ENCODE measurements at places on chromosomes 13 and 19.

DNA sequence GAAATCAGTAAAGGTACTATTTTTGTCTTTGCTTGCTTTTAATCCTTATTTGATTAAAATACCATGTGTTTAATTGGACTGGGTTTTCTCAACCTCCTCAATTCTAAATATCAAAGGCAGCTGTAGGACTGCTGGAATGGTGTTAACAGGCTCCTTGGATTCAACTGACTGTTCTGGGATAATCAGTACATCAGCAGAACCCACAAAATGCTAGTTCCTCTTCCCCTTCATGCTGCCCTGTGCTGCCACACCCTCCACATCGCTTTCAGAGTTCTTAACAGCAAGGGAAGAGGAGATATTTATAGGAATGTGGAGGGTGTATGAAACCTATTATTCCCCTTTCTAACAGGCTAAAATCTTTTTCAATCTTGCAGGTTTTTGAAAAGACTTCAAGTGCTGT is 82.4 kb downstream of the KCTD12 start:
- no peak for DNase-seq

- no peak for DNase-seq
Observed at GRCh38 chr13:59495299-59495698, 668.4 kb downstream of the DIAPH3 start.

DNA sequence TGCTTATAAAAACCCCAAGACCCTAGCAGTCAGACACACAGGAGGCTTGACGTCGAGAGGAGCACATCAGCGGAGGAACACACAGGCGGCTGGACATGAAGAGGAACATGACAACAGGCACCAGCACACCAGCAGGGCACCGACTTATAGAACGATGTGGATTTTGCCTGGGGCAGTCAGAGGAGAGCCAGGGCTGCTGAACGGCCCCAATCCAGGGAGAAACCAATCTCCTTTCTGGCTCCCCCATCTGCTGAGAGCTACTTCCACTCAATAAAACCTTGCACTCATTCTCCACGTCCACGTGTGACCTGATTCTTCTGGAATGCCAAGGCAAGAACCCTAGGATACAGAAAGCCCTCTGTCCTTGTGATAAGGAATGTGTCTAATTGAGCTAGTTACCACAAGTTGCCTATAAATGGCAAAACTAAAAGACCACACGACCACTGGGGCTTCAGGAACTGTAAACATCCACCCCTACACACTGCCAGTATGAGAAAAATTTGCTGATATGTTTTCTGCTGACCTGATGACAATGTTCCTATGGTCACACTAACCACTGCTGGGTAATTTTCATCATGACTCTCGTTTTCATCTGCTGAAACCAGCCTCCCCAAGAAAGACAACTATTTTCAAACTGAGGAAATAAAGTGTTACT is 35.8 kb upstream of the CEACAM21 start:
- no peak for DNase-seq

GRCh38 chr13:66803013-66803807 is 426.9 kb downstream of the PCDH9 start:
- DNase-seq = no peak

DNA sequence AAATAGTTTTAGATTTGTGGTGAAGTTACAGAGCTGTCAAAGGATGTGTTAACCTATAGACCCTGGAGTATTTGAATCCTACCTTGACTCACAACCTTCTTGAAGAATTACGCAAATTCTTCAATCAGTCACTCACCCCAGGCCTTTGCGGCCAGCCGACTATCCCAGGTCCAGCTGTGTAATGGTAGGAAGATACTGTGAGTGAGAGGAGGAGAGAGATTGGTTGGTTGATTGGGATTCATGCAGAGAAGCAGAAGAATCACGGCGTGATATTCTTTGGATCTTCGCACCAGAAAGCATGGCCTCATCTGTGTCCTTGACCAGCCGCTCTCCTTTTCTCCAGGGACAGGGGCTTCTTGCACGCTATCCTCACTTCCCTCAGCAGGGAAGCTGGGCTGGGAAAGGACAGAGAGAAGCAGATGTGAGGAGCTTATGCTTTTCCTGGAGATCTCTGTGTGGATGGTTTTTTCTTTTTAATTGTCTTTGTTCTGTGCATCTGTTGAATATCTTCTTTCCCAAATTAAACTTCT is 249.1 kb downstream of the GGACT start:
- no peak for DNase-seq

- DNase-seq = peak; percentile 12
Observed at GRCh38 chr13:97946951-97947588, 6.4 kb upstream of the IPO5 start.

GRCh38 chr13:99124794-99125316 is 75.8 kb upstream of the UBAC2 start:
- peak; percentile 72 for DNase-seq

- no peak for DNase-seq
Observed at GRCh38 chr13:102935896-102936321, 90.1 kb downstream of the ERCC5 start.

GRCh38 chr13:100338275-100338674 is 249.4 kb downstream of the PCCA start:
- DNase-seq = no peak

- no peak for DNase-seq
Observed at GRCh38 chr13:93318534-93319254, 92.1 kb downstream of the GPC6 start.

- DNase-seq = peak; percentile 96
Observed at GRCh38 chr19:39539518-39540332, at the start of gene EID2. TSS of gene EID2 (minus strand) at chr19:39540161. CDS start at chr19:39540079, 82 bp downstream.

DNA sequence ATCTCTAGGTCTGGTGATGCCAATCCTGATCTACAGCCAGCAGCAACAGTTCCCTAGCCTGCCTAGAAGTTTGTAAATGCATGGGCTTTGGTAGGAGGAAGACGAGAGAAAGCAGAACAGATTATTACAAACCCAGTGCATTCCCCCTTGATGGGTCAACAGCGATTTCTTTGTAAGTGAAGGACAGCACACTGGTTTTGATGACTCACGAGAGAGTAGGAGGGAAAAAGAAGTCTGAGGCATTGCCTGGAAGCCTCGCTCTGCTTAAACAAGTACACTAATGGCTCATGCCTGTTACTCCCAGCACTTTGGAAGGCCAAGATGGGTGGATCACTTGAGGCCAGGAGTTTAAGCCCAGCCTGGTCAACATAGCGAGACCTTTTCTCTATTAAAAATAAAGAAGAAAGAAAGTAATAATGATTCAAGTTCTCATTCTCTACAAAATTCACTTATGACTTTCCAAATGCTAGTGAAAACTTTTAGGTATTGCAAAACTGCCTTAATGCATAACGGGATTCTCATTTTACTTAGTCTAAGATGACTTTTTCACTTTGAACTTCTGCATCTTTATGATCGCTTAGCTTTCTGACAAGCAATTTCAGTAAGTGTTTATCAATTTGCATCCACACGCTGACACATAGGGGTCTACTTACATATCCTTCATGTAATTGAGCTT is 47.7 kb upstream of the USPL1 start:
- peak; percentile 96 for DNase-seq

DNA sequence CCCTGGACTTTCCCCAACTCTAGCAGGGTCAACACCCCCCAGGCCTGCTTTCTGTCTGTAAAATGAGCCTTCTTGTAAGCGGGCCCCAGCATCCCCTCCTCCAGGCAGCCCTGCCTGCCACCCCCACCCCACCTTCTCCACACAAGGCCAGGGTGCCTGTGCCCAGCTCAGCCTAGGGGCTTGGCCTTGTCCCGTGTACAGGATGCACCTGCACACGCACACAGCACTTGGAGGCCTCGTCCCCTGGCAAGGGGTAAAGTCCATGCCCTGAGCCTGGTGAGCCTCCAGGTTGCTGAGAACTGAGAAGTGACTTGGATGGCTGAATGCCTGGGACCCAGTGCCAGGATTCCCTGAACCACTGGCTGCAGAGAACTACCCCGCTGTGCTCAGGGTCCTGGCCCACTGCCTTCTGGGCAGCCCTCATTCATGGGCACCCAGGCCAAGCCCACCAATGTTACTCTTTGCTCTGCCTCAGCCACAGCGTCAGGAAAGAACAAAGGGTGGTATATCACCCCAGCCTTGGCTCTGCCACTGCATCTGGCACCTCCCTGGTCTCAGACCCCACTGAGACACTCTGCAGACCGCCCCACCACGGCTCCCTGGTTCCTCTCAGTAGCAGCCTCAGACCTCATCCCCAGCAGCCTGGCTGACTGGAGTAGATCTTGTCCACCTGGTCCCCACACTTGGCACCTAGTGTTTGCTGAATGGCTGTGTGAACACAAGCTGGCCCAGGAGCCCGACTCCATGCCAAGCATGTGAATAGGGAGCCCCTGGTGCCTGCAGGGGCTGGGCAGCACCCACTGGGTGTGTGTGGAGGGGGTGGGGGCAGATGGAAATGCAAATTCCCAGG is 1.8 kb upstream of the TM6SF2 start:
- no peak for DNase-seq

DNA sequence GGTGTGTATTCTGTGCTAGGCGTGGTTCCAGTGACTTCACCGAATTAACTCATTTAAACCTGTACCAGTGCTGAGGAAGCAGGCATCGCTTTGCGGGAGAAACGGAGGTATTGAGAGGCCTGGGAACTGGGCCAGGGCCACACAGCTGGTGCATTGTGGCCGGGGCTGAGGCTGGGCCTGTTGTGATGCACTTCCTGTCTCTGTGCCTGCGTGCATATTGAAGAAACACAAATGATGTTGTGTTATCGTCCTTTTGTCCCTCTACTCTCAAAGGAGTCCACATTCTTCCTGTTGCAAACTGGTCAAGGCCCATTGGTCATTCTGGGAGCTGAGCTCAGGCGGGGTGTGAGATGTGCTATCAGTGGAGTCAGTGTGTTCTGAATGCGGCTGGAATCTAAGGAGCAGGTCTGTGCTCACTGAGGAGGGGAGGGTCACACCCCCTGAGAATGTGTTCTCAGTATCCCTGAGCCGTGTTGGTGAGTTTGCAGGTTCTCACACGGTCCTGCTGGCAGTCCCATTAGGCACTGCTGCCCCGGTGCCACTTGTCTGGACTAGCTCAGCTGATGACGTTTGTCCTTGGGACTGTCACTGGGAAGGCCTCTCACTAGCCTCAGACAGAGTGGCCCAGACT is 62.1 kb downstream of the ARHGEF7 start:
- DNase-seq = no peak

GRCh38 chr13:47168618-47169017 is 271.8 kb upstream of the HTR2A start:
- no peak for DNase-seq

- DNase-seq = peak; percentile 11
Observed at GRCh38 chr13:98050041-98050466, 92.8 kb upstream of the FARP1 start.

DNA sequence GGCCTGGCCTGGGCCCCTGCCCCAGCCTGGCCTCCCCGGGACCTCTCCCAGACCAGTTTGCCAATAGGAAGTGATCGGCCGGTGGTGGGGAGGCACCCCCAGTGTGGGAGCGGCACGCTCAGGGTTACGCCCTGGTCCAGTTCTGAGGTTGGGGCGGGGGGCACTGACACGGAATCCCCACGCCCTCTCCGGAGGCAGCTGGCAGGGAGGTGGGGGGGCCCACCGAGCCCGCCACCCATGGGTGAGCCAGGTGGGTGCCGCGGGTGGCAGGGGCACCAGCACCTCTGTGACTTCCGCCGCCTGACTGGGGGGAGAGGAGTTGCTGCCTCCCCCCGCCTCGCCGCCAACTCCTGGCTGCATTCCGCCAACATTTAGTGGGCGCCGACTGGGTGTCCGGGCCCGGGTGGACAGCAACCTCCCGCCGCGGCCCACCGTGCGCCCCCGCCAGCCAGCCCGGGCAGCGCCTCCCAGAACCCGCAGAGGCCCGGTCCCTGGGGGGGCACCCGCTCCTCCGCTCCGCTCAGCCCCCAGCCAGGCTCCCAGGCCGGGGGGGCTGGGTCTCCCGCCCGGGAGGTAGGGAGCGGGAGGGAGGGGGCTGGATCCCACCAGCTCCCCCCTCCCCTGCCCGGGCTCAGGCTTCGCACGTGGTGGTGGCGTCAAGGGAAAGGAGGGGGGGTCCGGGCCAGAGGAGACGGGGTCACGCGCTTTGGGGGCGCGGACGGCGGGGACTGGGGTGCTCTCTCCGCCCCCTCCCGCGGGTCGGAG is 2.0 kb downstream of the ZBTB7A start:
- DNase-seq = peak; percentile 64

GRCh38 chr19:34319230-34319585 is 45.8 kb upstream of the GPI start:
- DNase-seq = no peak

DNA sequence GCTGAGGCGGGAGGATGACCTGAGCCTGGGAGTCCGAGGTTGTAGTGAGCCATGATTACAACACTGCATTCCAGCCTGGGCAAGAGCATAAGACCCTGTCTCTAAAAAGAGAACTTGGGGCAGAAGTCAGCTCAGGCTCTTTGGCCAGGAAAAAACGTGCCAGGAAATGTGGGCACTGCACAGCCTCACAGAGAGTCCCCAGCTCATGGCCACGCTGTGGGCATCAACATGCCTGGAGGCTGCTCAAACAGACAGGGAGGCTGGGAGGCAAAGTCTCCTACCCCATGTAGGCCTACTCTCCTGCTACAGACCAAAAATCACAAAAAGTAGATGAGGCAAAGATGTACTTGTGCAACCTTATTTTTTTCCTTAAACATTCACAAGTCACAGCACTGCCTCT is 49.4 kb downstream of the PEPD start:
- no peak for DNase-seq

GRCh38 chr19:6693681-6694080 is 23.7 kb upstream of the TNFSF14 start:
- DNase-seq = no peak

GRCh38 chr19:44943801-44944249 is 1.8 kb downstream of the APOC4 start:
- DNase-seq = no peak

GRCh38 chr19:29967623-29968022 is 25.6 kb downstream of the URI1 start:
- DNase-seq = no peak

GRCh38 chr19:53808710-53809125 is 15.4 kb downstream of the NLRP12 start:
- peak; percentile 79 for DNase-seq

DNA sequence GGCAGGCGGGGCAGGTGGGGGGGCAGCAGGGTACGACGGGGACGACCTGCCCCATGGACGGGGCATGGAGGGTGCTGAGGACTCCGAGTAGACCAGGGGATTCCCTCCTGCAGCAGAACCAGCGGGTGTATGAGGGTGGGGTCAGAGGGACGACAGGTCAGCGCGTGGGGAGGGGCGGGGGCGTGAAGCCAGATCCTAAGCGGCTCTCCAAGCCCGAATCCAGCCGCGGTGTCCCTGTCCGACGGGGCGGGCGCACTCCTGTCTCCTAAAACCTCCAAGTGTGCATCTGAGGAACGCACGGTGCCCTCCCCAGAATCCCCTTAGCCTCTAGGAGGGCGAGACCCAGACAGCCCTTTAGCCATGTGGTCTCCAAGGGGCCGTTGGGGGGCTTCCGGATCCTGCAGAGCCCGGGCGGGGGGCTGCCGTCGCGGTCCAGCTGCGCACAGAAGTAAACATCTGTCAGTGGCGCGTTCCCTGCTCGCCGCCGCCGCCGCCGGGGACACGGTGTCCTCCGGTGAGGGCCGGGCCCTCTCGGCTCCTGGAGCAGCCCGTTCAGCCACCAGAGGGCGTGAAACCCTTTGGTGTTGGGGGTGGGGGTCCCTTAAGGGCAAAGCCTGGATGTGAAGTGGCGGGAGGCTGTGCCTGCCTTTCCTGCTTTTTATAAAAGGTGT is 730 bp downstream of the NRTN start:
- peak; percentile 74 for DNase-seq
